ENCODE measurements at places on chromosomes 12 and 14.

DNA sequence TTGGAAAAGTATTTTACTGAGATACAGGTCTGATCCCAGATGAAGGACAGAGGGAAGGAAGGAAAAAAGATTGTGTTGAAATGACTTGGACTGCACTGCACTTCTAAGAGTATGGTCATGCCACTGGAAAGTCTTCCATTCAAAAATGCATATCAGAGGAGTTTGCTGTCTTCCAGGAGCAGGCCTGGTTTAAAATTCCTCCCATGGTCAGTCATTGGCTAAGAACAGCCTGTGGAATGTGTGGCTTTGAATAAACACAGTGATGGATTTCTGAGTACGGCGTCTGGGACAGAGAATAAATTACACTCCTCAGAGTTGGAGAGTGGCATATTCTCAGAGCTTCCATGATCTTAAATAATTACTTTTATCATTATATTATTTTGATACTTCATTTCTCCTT, 245.8 kb upstream of the PDZRN4 start:
- peak; percentile 34 for DNase-seq

DNA sequence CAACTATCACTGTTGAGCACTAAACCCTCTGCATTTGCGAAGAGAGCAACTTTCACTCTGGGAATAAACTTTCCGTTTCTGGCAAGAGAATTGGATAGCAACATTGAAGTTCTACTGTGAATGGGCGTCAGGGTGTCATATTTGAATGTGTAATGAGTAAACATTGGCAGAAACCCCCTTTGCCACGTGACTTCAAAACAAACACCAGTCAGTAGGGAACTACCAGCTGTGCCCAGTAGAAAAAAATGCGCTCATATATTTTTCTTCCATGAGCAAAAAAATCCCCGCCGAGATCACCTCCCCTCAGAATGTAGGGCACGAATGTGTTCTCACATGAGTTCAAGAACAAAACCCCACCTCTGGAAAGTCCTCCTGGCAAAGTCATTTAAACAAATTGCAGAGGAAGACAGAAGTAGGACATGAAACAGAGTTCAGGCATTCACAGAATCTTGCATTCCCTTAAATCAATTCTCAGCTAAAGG, 80.6 kb downstream of the BTG1 start:
- peak; percentile 41 for DNase-seq

GRCh38 chr12:94039199-94039840, 109.1 kb upstream of the PLXNC1 start:
- no peak for DNase-seq

DNA sequence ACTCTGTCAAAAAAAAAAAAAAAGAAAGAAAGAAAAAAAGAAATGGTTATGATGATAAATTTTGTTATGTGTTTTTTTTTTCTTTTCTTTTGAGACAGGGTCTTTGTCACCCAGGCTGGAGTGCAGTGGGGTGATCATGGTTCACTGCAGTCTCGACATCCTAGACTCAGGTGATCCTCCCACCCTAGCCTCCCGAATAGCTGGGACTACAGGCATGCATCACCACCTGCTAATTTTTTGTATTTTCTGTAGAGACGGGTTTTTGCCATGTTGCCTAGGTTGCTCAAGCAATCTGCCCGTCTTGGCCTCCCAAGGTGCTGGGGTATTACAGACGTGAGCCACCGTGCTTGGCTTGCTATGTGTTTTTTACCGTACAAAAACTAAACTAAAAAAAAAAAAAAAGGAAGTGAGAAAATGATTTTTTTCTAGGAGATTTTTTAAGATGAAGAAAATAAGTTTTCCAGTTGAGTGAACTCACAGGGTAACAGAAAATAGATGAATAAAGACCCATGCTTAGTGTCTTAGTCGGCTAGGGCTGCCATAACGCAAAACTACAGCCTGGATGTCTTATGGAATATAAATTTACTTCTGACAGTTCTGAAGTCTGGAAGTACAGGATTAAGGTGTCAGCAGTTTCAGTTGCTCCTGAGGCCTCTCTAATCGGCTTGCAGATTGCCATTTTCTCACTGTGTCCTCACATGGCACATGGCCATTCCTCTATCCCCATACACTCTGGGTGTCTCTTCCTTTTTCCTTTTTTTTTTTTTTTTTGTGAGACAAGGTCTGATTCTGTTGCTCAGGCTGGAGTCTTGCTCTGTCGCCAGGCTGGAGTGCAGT, 13.2 kb upstream of the APOF start:
- DNase-seq: no peak

- DNase-seq: no peak
Measured at GRCh38 chr14:54322701-54323337, 74.0 kb upstream of the CDKN3 start.

- peak; percentile 66 for DNase-seq
Measured at GRCh38 chr12:109458086-109458485, 19.0 kb downstream of the KCTD10 start.

GRCh38 chr12:125890366-125890905, 825.2 kb downstream of the AACS start:
- DNase-seq: no peak
